Smooth muscle cell of the pulmonary artery (primary cell): ENCODE measurements at places on chromosomes 11 and 22. TPM values are rescaled to one million over a fixed set of nuclear protein-coding genes. Genes with fewer than 3 reads are reported as not detected.

The TREH gene
- not detected in 2 replicates for total RNA-seq

The CARD18 gene
- not detected in 2 replicates for total RNA-seq

The FGF4 gene
- total RNA-seq, result not detected in 2 replicates

The CAPN5 gene
- total RNA-seq, result 24.5 and 30.0 TPM in 2 replicates

The ATP6V1E1 gene
- total RNA-seq, result 197 and 240 TPM in 2 replicates

The TTC36 gene
- 1.3 and 2.1 TPM in 2 replicates for total RNA-seq

The OPCML gene
- 0.43 and 0.65 TPM in 2 replicates for total RNA-seq

The BACE1-AS gene
- total RNA-seq, result 5.4 and 5.7 TPM in 2 replicates

The KCNJ1 gene
- total RNA-seq, result not detected in 2 replicates

The APOL3 gene
- 10.6 and 27.1 TPM in 2 replicates for total RNA-seq

The C22orf15 gene
- 1.4 and 1.8 TPM in 2 replicates for total RNA-seq

The GTSE1 gene
- 1.5 and 2.6 TPM in 2 replicates for total RNA-seq

The FIBIN gene
- 15.4 and 28.8 TPM in 2 replicates for total RNA-seq

The ZBTB16 gene
- under 0.01 TPM in 1 of 2 replicates, not detected in the other for total RNA-seq

The SCGB2A2 gene
- total RNA-seq, result not detected in 2 replicates
